ENCODE measurements at places on chromosomes 2 and 18. TPM values are rescaled to one million over a fixed set of nuclear protein-coding genes. Genes with fewer than 3 reads are reported as not detected.

GRCh38 chr2:102615620-102616436 lies 3.5 kb upstream of the SLC9A2 start:
- DNase-seq, result peak; percentile 64

PLCL1 gene
- total RNA-seq, result 1.7 TPM

RTKN gene
- 1.6 TPM for total RNA-seq

ABCA12 gene
- not detected for total RNA-seq

GPR39 gene
- not detected for total RNA-seq

GKN2 gene
- total RNA-seq, result not detected

KRTCAP3 gene
- 6.4 TPM for total RNA-seq
